ENCODE measurements at places on chromosomes 16 and 17. TPM values are rescaled to one million over a fixed set of nuclear protein-coding genes. Genes with fewer than 3 reads are reported as not detected.

CD300E gene
- not detected for total RNA-seq

TBC1D26 gene
- 0.26 TPM for total RNA-seq

KCNJ12 gene
- total RNA-seq, result not detected

IL17C gene
- not detected for total RNA-seq

P3H4 gene
- 3.7 TPM for total RNA-seq

TGFB1I1 gene
- total RNA-seq, result 1.1 TPM

TOX3 gene
- not detected for total RNA-seq

OTOP3 gene
- not detected for total RNA-seq

SLC35G3 gene
- not detected for total RNA-seq

ODAD4 gene
- 0.53 TPM for total RNA-seq

GUCY2D gene
- total RNA-seq, result not detected

GRCh38 chr16:9151074-9151473, 59.6 kb downstream of the HAPSTR1 start:
- H3K4me1 ChIP-seq, result no peaks in the 10 kb centered on the region
- H3K27ac ChIP-seq, result no peak overlapping the region
- DNase-seq, result no peak
- H3K4me3 ChIP-seq, result no peak overlapping the region

DNA sequence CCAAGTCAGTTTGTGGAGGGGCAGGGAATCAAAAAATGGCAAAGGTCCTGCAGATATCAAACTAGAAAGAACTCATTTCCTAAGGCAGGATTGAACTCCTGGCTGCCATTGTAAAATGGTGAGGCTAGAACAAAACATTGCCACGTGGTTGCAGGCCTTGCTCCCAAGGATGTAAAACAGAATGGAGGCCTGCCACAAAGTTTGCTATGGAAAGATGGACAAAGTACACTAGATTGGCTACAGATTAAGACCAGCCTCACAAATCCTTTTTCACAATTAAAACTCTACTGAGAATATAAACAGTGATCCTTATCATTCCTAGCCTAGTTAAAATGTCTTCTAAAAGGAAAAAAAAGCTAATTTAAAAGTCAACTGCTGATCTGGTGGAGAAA, 30.9 kb downstream of the PHKB start:
- H3K4me1 ChIP-seq, result peaks cover 14% of the 10 kb centered on the region
- no peaks in the 10 kb centered on the region for H3K27me3 ChIP-seq
- H3K27ac ChIP-seq, result no peak overlapping the region

DNA sequence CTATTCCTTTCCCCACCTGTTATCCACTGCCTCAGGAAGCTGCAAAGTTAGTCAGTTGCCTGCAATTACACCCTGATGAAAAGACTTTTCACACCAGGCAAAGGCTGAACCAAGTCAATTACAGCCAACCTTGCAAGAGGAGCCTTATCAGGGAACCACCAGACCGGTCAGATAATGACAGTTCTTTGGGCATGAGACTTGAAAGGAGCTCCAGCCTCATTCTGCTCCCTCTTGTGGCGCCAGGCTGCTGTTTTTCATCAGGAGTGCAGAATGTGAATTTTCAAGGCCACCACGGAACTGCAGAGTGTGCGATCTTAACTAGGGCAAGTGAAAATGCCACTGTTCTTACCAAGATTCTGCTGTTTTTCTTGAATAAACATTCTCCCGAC, 22.5 kb downstream of the DNAI2 start:
- no peak overlapping the region for H3K4me3 ChIP-seq
- no peaks in the 10 kb centered on the region for H3K27me3 ChIP-seq
- peak overlapping the region; percentile 75 for H3K27ac ChIP-seq
- DNase-seq, result peak; percentile 60
- peaks cover 5% of the 10 kb centered on the region for H3K4me1 ChIP-seq

DNA sequence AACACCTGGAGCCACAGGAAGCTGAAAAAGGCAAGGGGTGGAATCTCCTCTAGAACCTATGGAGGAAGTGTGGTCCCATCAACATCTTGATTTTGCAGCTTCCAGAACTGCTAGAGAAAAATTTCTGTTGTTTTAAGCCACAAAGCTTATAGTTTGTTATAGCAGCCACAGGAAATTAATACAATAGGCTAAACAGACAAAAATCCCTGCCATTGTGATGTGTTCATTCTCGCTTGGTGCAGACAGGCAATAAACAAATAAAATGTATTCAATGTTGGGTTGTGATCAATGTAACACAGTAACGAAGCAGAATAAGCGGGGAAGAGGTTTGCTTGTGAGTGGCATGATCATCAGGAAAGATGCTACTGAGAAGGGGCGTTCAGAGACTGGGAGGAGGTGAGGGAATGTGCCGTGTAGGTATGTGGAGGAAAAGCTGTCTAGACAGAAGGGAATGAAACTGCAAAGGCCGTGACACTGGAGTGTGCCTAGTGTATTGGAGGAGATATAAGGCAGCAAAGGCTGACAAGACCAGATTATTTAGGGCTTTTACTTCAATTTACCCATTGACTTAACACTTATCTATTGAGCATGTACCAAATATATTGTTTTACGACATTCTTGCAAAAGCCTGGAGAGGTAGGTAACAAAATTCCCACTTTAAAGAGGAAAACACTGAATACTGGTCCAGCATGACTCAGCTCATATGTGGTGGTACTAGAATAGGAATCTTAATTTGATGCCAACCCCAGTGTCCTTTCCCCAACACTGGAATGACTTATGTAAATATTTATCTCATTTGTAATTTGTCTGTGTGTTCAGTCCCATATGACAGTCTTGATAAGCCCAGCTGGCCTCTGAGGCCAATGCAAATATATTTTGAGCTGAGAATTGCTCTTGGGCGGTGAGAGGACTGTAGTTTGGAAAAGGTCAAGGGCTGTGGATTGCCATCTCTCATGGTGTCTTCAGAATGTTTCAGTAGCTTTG, 375.9 kb downstream of the CDH13 start:
- H3K36me3 ChIP-seq, result no peaks in the 10 kb centered on the region
- no peaks in the 10 kb centered on the region for H3K27me3 ChIP-seq
- no peak overlapping the region for H3K27ac ChIP-seq
- DNase-seq, result no peak

DNA sequence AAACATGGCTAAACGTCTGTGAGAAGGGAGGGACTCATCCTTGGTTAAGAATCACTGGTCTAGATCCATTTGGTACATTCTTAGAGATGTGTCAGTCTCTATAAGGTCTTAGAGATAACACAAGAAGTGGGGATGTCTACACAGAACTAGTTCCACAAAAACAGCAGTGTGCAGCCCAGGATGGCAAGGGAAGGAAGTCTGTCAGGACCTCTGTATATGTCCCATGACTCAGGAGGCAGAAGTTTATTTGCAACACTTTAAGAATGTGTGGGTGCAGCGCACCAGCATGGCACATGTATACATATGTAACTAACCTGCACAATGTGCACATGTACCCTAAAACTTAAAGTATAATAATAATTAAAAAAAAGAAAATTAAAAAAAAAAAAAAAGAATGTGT, 548.5 kb upstream of the SOX9 start:
- no peak for DNase-seq
- no peak overlapping the region for H3K27ac ChIP-seq
- no peaks in the 10 kb centered on the region for H3K36me3 ChIP-seq
- no peak overlapping the region for H3K4me3 ChIP-seq
- H3K27me3 ChIP-seq, result no peaks in the 10 kb centered on the region
- no peaks in the 10 kb centered on the region for H3K4me1 ChIP-seq

- H3K27ac ChIP-seq, result no peak overlapping the region
- no peak for DNase-seq
- H3K4me1 ChIP-seq, result no peaks in the 10 kb centered on the region
- no peaks in the 10 kb centered on the region for H3K27me3 ChIP-seq
- H3K36me3 ChIP-seq, result no peaks in the 10 kb centered on the region
- no peak overlapping the region for H3K4me3 ChIP-seq
Measured at GRCh38 chr17:60743799-60744198, 66.1 kb downstream of the BCAS3 start.

GRCh38 chr16:49343291-49343690, 30.3 kb upstream of the C16orf78 start:
- H3K27ac ChIP-seq, result no peak overlapping the region
- H3K4me3 ChIP-seq, result no peak overlapping the region
- no peak for DNase-seq
- H3K36me3 ChIP-seq, result no peaks in the 10 kb centered on the region
- H3K27me3 ChIP-seq, result no peaks in the 10 kb centered on the region

- DNase-seq, result no peak
- peaks cover 4% of the 10 kb centered on the region for H3K36me3 ChIP-seq
- H3K27ac ChIP-seq, result no peak overlapping the region
Measured at GRCh38 chr16:28145796-28146195, 66.0 kb downstream of the XPO6 start.

DNA sequence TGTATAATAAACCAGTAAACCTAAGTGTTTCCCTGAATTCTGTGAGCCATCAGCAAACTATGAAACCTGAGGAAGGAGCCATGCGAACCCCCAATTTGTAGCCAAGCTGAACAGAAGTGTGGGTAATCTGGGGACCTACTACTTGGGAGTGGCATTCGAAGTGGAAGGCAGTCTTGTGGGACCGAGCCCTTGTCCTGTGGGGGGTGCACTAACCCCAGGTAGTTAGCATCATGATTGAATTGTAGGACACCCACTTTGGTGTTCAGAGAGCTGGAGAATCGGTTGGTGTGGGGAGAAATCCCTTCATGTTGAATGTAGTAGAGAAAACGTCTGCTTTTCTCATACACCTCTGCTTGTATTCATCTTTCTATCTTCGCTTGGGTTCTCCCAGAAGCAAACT, 79.7 kb upstream of the CPHXL start:
- DNase-seq, result no peak
- H3K27me3 ChIP-seq, result no peaks in the 10 kb centered on the region
- no peaks in the 10 kb centered on the region for H3K36me3 ChIP-seq
- no peak overlapping the region for H3K4me3 ChIP-seq
- no peaks in the 10 kb centered on the region for H3K4me1 ChIP-seq

DNA sequence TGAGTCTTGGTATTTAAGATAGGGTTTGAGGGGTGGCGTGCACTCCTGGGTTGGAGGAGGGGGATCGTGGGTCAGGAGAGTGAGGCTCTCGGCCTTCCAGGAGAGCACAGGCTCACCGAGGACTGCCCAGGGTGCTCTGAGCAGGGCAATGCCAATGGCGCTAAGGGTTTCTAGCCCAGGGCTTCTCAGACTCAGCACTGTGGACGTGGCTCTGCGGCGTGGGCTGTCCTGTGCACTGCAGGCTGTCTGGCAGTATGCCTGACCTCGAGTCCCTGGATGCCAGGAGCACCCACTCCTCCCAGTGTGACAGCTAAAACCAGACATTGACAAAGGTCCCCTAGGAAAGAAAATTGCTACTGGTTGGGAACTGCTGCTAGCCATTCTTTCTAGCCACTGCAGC, 37.2 kb upstream of the ENDOV start:
- H3K27me3 ChIP-seq, result no peaks in the 10 kb centered on the region
- DNase-seq, result no peak
- H3K27ac ChIP-seq, result no peak overlapping the region

DNA sequence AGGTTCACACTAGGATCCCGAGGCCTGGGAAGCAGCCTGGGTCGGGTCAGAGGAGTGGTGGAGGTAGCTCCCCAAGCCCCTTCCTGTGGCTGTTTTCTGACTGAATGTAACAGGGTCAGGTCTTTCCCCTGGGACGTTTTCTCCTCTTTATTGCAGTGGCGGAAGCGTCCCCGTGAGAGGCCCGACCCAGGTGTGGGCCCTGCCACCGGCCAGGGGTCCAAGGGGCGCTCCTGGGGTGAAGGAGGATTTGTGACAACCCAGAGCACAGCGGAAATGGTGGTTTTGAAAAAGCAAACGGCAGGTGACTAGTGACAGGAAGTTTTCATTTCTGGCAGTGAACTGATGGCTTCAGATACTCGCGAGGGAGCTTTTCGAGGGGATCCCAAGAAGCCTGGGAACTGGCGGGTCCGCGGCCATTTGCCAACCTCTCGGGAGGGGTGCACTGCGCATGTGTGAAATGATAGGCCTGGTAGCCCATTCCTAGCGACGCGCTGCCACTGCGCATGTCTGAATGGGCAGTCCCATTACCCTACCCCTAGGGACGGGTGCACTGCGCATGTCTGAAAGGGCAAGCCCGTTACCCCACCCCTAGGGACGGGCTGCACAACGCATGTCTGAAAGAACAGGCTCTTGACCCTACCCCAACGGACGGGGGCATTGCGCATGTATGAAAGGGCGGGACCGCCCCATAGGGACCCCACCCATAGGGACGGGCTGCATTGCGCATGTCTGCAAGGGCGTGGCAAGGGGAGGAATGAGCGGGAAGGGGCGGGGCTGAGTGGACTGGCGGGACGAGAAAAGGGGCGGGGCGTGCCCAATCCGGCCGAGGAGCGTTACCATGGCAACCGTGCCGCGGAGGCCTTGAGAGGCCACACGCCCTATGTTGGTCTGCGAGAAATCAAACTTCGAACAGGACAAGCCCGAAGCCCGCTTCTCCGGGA, 1747.9 kb downstream of the TP53TG3F start:
- no peak overlapping the region for H3K4me3 ChIP-seq
- no peaks in the 10 kb centered on the region for H3K27me3 ChIP-seq
- no peak for DNase-seq
- H3K36me3 ChIP-seq, result no peaks in the 10 kb centered on the region

GRCh38 chr16:13630374-13630773, 289.6 kb upstream of the ERCC4 start:
- no peak for DNase-seq
- H3K36me3 ChIP-seq, result no peaks in the 10 kb centered on the region
- H3K4me3 ChIP-seq, result no peak overlapping the region
